Peyer's patch (tissue), 4 donors: ENCODE measurements at places on chromosomes 2 and 18.
A peak's percentile ranks its signal among the peaks of the same experiment; 100 is the strongest.

GRCh38 chr2:96118698-96119388 lies 2.5 kb upstream of the ADRA2B start:
- DNase-seq: no peak

DNA sequence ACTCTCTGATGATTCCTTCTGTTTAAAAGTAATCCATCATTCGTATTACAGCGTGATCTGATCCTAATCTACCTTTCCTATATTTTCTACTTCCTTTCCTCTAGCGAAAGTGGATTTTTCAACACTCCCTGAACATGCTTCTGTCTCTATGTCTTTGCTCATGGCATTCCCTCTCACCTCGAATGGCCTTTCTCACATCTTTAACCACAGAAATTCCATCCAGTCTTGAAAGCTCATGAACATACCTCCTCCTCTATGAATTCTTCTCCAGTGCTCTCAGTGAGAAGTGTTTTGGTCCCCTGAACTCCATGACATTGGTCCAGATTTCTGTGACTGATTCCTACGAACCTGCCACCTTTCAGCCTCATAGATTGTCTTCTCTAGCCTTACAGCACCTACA lies 323.2 kb downstream of the RAD51AP2 start:
- no peak for DNase-seq

DNA sequence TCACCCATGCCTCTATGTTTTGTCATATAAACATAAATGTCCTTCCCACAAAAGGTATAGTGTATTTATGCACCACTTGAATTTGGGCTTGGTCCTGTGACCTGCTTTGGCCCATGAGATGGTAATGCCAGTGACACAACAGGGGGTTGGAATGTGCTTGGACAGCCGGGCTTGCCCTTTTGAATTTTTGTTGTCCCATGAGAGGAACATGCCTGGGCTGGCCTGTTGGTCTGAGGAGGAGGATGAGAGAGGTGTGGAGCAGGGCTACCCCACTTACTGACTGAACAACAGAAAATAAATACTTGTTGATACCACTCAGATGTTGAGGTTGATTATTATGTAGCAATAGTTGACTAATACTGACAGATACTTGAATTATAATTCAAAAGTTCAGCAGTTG lies 63.2 kb upstream of the TCF4 start:
- no peak for DNase-seq

- no peak for DNase-seq
Measured at GRCh38 chr2:28377984-28378678, 14.5 kb upstream of the FOSL2 start.

DNA sequence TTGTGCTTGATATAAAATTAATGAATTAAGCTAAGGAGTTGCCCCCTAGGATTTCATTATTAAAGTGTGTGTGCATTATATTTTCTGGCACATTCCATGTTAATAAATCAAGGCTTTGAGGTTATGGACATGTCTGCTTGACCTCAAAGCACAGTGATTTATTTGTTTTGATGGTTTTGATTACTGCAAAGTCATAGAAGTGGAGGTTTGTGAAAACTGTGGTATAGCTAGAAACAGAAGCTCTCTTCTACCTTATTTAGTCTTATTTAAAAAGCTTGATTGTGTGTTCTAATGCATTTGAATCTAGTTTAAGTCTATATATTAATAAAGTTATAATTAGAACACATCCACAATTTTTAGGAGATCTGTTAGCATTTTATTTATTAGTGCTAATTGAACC lies 32.2 kb downstream of the DOK6 start:
- DNase-seq: no peak

DNA sequence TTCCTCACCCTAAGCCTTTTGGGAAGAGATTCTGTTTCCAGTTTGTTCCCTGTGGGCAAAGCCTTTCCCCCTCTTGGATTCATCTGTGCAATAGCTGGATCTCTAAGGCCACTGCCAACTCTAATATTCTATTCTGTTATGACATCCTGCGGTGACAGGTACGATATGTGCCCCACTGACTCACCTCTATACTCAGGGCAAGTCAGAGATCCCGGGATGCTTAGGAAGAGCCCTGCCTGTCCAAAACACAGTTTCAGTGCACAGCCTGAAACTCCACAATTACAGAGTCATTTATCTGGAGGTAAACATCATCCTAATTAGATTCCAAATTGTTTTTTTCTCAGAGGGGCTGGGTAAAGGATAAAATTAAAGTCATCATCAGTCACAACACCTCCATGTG lies 190.2 kb downstream of the TFCP2L1 start:
- no peak for DNase-seq

- no peak for DNase-seq
Measured at GRCh38 chr2:121804340-121804739, 48.9 kb downstream of the TSN start.

- DNase-seq: no peak
Measured at GRCh38 chr2:229818230-229818629, 103.6 kb downstream of the TRIP12 start.

DNA sequence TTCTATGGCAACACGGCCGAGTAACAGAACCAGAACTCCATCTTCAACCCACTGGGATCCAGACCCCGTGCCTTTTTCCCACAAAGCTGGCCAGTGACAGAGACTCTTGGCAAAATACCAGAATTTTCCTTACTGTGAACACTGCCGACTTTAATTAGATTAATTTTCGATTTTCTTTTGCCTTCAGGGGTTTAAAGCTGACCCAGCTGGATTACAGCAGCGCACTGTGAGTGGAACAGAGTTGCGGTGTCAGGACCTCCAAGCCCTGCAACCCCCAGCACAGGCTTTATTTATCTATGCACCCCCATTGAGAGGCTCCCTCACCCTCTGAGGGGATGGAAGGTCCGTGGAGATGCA lies 36.4 kb downstream of the CTIF start:
- DNase-seq: no peak

- no peak for DNase-seq
Measured at GRCh38 chr2:182598626-182599025, 117.4 kb upstream of the DNAJC10 start.

DNA sequence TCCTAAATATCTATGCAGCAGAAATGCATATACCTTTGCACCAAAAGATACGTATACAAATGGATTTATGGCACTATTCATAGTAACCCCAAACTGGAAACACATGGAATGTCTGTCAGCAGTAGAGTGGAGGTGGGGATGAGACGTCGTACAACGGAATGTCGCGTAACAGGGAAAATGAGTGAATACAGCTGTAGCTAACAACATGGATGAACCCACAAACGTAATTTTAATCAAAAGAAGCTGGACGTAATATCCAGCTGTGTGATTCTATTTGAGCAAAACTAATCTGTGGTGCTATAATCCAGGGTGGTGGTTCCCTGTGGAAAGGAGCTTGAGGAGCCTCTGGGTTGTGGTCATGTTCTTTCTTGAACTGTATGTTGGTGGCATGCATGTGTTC lies 89.9 kb downstream of the MTA3 start:
- DNase-seq: no peak

DNA sequence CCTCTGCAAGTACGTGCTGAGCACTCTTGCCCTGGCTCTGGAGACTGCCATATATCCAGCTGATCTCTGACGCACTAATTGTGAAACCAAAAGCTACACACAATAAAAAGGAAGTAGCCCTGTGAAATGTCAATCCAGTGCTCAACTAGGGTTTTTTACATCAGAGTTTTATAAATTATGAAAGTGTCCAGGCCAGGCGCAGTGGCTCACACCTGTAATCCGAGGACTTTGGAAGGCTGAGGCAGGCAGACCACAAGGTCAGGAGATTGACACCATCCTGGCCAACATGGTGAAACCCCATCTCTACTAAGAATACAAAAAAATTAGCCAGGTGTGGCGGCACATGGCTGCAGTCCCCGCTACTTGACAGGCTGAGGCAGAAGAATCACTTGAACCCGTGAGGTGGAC lies 24.5 kb upstream of the PEX13 start:
- peak; percentile 73 for DNase-seq

GRCh38 chr2:187842978-187843847 lies 289.0 kb upstream of the TFPI start:
- no peak for DNase-seq

- peak; percentile 19 for DNase-seq
Measured at GRCh38 chr2:240140920-240141319, 462 bp upstream of the OTOS start.

DNA sequence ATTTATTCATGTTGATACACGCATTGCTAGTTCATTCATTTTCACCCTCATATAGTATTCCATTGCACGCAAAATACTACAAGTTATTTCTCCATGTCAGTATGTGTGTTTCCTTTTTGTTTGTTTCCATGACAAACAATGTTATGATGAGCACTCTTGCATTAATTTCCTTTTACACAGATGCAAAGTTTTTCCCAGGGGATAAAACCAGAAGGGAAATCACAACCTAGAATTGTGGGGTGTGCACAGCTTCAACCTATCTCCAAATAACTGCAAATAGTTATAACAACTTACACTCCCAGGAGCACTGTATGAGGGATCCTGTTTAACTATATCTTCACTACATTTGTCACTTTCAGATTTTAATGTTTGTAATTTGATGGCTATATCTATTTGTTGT lies 87.1 kb downstream of the ANKRD44 start:
- DNase-seq: no peak

GRCh38 chr18:63290166-63290820 lies 29.3 kb downstream of the BCL2 start:
- DNase-seq: no peak

DNA sequence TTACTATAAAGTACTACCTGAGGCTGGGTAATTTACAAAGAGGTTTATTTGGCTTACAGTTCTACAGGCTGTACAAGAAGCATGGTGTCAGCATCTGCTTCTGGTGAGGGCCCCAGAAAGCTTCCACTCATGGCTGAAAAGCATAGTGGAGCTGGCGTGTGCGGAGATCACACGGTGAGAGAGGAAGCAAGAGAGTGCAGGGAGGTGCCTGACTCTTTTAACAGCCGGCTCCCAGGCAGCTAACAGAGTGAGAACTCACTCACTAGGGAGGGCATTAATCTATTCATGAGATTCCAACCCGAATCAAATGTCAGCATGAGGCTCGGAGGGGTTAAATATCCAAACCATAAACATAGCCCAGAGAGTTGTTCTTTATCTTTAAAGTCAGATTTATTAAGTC lies 117.3 kb downstream of the LDLRAD4 start:
- DNase-seq: no peak

GRCh38 chr2:45263147-45263546 lies 253.9 kb upstream of the SIX2 start:
- no peak for DNase-seq

DNA sequence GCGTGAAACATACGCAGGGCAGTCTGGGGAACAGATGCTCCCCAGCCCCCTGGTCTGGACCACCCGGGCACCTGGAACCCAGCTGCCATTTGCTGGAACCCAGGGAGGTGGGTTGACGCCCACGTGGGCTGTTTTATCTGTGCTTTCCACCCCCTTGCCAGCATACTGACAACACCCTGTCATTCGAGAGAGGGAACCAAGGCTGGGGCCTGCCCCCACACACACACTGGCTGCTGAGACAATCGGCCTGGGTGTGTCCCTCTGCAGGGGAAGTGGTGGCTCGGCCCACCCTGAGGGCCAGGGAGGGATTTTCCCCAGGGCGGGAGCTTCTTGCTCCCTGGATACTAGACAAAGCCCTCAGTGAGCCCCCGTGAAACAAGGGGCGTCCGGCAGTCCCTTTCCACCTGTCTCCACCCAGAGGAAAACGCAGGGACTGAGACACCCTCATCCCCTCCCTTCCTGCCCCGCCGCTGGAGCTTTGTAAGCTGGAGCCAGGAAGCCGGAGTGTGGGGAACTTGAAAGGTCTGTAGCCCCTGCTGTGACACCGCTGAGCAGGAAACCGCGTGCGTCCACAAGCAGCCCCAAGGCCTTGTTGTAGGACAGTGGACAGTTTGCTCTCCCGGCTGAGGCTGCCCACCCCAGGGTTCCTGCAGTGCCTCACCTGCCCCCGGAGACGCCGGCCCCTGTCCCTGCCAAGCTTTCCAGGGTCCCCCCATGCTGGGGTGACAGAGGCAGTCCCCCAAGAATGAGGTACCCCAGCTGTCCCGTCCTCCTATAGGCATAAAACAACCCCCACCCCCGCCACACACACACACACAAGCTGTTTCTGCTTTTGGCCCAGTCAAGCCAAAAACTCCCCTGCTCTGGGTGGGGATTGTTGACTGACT lies 14.1 kb upstream of the KLF11 start:
- peak; percentile 77 for DNase-seq

DNA sequence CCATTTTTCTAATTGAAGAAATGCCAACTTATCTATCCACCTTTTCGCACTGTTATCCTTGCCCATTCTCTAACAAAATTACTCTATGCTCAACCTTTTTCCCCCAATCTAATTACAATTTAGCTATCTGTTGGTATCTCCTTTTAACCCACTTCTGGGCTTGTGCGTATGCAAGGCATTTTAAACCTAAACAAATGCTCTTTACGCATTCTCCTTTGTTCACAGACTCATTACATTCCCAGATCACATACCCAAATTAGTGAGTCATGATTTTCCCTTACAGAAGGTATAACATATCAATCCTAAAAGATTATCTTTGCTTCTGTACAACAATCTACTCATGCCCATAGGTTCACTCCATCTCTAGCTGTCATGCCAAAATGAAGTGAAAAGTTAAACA lies 71.7 kb upstream of the LYPD1 start:
- no peak for DNase-seq

DNA sequence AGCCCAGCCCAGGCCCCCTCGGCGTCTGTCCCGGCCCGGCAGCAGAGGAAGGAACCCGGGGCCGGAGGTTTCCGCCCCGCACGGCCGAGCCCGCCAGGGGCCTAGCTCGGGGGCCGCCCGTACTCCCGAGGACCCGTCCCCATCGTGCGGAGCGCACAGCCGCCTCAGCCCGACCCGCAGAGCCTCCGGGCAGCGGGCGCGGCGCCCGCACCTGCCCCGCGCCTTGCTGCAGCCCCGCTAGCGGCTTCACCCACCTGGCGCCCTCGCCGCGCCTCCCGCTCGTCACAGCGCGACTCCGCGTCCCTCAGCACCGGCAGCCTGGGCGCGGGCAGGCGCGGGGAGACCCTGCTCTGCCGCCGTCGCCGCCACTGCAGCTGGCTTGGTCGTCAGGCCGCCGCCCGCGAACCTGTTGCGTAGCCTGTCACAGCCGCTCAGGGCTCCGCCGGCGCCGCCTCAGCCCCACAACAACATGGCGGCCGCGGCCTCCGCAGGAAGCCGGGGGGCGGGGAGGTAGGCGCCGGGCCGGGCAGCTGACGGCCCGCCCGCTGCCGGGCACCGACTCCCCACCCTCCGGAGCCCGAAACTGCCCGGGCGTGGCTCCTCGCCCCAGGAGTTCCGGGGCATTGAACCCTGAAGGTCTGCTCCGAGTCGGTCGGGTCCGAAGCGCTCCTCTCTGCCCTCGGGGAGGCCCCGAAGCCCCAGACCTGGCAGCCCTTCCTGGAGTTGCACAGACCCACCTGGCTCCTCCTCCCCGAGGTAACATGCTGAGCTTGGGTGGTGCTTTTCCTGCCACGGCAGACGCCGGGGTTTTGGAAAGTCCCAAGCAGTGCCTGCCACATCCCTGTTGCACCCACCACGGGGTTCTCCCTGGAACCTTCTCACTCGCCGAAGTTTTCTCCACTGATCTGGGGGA lies at the start of gene ITSN2:
TSS of gene ITSN2 (minus strand) at position 487 of the 913 bp plus-strand sequence. CDS start 32,454 bp downstream, outside the sequence.
- peak; percentile 79 for DNase-seq

- DNase-seq: no peak
Measured at GRCh38 chr2:239192456-239192855, 208.4 kb downstream of the HDAC4 start.
